Neural progenitor cell (in vitro differentiated cells): ENCODE measurements at places on chromosomes 1 and 21. TPM values are rescaled to one million over a fixed set of nuclear protein-coding genes. Genes with fewer than 3 reads are reported as not detected.

Gene SIM2
- not detected in 2 replicates for total RNA-seq

Gene IRF6
- 0.34 and 3.3 TPM in 2 replicates for total RNA-seq

Gene UBL4B
- total RNA-seq: not detected in 2 replicates

Gene TMPRSS15
- total RNA-seq: not detected in 2 replicates

Gene CTH
- total RNA-seq: 16.0 and 18.6 TPM in 2 replicates
